ENCODE measurements at places on chromosomes 5 and 9. TPM values are rescaled to one million over a fixed set of nuclear protein-coding genes. Genes with fewer than 3 reads are reported as not detected.

GRCh38 chr9:76161106-76161505 lies 233.1 kb downstream of the RFK start:
- H3K36me3 ChIP-seq: peaks cover 20% of the 10 kb centered on the region
- H3K27ac ChIP-seq: peak overlapping the region; percentile 64
- peaks cover 29% of the 10 kb centered on the region for H3K4me1 ChIP-seq

- no peaks in the 10 kb centered on the region for H3K4me1 ChIP-seq
- no peaks in the 10 kb centered on the region for H3K27me3 ChIP-seq
- H3K27ac ChIP-seq: no peak overlapping the region
- no peaks in the 10 kb centered on the region for H3K36me3 ChIP-seq
These were observed 13.5 kb upstream of the MCCC2 start for GRCh38 chr5:71573591-71573990.

- H3K27me3 ChIP-seq: no peaks in the 10 kb centered on the region
- H3K27ac ChIP-seq: no peak overlapping the region
- no peaks in the 10 kb centered on the region for H3K4me1 ChIP-seq
- H3K4me3 ChIP-seq: no peak overlapping the region
- H3K36me3 ChIP-seq: no peaks in the 10 kb centered on the region
These were observed 230.8 kb upstream of the NR4A3 start for GRCh38 chr9:99590840-99591239.

- H3K36me3 ChIP-seq: no peaks in the 10 kb centered on the region
- no peak overlapping the region for H3K27ac ChIP-seq
- no peak overlapping the region for H3K4me3 ChIP-seq
- no peak for DNase-seq
These were observed 43.9 kb downstream of the CYFIP2 start for GRCh38 chr5:157309796-157310195.

DNA sequence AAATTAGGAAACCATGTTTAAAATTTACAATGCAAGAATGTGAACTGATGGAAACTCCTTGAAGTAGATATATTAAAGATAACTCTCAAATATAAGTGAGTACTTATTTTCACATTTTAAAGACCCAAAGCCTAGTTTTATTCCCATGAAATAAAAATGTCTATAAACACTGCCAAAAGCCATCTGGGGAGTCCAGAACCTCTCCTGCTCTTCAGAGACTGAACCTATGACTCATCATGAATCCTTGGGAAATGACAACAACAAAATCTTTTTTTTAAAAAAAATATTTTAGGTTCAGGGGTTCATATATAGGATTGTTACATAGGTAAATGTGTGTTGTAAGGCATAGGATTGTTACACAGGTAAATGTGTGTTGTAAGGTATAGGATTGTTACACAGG lies 33.8 kb upstream of the FYB1 start:
- H3K4me1 ChIP-seq: no peaks in the 10 kb centered on the region
- no peak overlapping the region for H3K27ac ChIP-seq
- no peak overlapping the region for H3K4me3 ChIP-seq
- no peaks in the 10 kb centered on the region for H3K36me3 ChIP-seq

- H3K27ac ChIP-seq: no peak overlapping the region
- no peaks in the 10 kb centered on the region for H3K4me1 ChIP-seq
- H3K4me3 ChIP-seq: no peak overlapping the region
- no peaks in the 10 kb centered on the region for H3K27me3 ChIP-seq
- peaks cover 8% of the 10 kb centered on the region for H3K36me3 ChIP-seq
These were observed 143.8 kb upstream of the DHFR start for GRCh38 chr5:80798633-80799032.

DNA sequence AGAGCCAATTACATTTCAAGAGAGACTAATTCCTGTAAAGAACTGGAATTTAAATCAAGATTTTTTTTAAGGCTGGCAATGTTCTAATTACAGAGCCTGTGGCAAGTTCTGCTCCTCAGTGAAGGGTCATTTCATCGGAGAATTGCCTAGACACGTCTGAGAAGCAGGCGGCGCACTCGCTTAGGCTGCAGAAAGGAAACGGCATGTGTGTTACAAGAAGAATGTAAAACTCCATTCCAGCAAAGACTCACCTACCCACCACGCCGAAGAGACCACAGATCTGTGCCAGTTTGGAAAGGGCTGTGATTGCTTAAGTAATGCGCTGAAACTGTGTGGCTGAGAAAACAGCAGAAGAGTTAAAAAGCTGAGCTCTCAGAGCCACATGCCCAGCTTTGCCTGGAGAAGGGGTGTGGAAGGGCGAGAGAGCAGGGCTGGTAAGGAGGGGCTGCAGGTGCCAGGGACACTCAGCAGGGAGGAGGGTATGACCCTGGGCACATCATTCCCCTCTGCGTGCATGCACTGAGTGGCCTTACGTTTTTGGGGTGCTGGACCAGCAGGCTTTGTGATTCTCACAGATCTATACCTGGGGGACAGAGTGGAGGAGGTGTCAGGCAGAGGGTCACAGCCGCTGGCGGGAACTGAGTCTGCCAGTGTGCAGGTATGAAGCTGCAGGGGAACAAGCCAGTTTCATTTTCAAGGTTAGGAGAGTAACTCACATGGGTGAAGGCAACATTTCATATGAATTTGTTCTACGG lies 17.8 kb upstream of the SLC25A51 start:
- no peak overlapping the region for H3K27ac ChIP-seq
- H3K4me3 ChIP-seq: no peak overlapping the region
- H3K4me1 ChIP-seq: peaks cover 11% of the 10 kb centered on the region
- DNase-seq: no peak
- H3K36me3 ChIP-seq: no peaks in the 10 kb centered on the region

GRCh38 chr5:176530393-176530982 lies 6.7 kb downstream of the RNF44 start:
- no peak overlapping the region for H3K4me3 ChIP-seq
- no peak overlapping the region for H3K27ac ChIP-seq
- DNase-seq: no peak

DNA sequence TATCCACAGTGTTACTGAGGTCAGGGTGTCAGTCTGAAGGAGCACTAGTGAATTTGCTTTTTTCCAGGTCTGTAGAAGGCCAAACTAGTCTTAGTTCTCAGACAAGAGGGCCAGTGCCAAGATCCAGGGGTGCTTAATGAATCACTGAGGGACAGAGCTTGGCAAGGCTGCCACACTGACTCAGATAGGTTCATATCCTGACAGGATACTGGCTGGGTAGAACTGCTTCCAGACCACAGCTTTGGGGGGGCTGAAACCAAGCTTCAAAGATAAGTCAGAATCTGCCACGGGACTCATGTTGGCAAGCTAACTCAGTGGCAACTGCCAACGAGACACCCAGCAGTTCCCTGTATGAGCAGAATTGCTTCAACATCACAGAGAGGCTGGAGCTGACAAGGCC lies 1125.4 kb downstream of the EFNA5 start:
- no peaks in the 10 kb centered on the region for H3K36me3 ChIP-seq
- no peak overlapping the region for H3K4me3 ChIP-seq
- H3K27ac ChIP-seq: no peak overlapping the region
- DNase-seq: no peak
- no peaks in the 10 kb centered on the region for H3K27me3 ChIP-seq
- no peaks in the 10 kb centered on the region for H3K4me1 ChIP-seq

DNA sequence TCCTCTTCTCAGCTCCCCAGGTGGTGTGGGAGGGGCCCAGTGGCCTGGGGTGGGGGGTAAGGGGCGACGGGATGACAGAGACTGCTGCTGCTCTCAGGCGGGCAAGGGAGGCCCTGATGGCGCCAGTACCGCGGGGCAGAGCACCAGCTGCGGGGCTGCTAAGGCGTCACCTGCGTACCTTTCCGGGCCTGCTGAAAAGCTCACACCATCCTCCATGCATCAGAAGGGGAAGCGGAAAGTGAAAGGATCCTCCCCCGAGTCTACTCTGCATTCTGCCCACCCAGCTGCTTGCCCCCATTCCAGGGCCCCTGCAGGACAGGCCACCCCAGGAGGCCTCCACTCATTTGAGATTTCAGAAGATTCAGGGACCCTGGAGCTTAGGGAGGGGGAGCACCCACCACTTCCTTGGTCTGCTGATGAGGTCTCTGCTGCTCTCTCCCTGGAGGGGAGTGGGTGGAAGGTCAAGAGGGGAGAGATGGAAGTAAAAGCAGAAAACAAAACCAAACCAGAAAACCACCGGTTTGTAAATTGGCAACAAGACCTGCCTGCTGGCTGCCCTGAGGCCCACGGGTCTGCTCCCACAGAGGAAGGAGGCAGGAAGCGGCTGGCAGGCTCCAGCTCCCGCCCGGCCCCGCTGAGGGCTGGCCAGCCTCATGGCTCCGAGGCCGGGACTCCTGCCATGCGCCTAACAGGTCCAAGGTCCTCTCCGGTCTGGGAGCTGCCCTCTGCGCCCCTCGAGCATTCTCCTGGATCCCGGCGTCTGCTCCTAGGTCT lies 33.6 kb downstream of the PRRT1B start:
- no peaks in the 10 kb centered on the region for H3K4me1 ChIP-seq
- peaks cover 64% of the 10 kb centered on the region for H3K36me3 ChIP-seq
- no peak overlapping the region for H3K4me3 ChIP-seq
- no peaks in the 10 kb centered on the region for H3K27me3 ChIP-seq
- DNase-seq: no peak

- no peak overlapping the region for H3K27ac ChIP-seq
- H3K4me1 ChIP-seq: no peaks in the 10 kb centered on the region
- H3K4me3 ChIP-seq: no peak overlapping the region
- no peaks in the 10 kb centered on the region for H3K27me3 ChIP-seq
- DNase-seq: no peak
These were observed 265.4 kb downstream of the SPOCK1 start for GRCh38 chr5:137233726-137234125.

- H3K4me3 ChIP-seq: no peak overlapping the region
- H3K27ac ChIP-seq: peak overlapping the region; percentile 36
- no peaks in the 10 kb centered on the region for H3K27me3 ChIP-seq
- DNase-seq: no peak
These were observed 74.6 kb downstream of the LMNB1 start for GRCh38 chr5:126851501-126852011.

- no peak overlapping the region for H3K27ac ChIP-seq
- H3K27me3 ChIP-seq: no peaks in the 10 kb centered on the region
- H3K4me3 ChIP-seq: no peak overlapping the region
- peaks cover 21% of the 10 kb centered on the region for H3K4me1 ChIP-seq
- no peak for DNase-seq
- no peaks in the 10 kb centered on the region for H3K36me3 ChIP-seq
These were observed 1.5 kb upstream of the MYOZ3 start for GRCh38 chr5:150659360-150660107.

GRCh38 chr5:143119291-143119769 lies 284.2 kb downstream of the NR3C1 start:
- H3K36me3 ChIP-seq: no peaks in the 10 kb centered on the region
- no peak overlapping the region for H3K4me3 ChIP-seq
- DNase-seq: no peak
- H3K27me3 ChIP-seq: no peaks in the 10 kb centered on the region

DNA sequence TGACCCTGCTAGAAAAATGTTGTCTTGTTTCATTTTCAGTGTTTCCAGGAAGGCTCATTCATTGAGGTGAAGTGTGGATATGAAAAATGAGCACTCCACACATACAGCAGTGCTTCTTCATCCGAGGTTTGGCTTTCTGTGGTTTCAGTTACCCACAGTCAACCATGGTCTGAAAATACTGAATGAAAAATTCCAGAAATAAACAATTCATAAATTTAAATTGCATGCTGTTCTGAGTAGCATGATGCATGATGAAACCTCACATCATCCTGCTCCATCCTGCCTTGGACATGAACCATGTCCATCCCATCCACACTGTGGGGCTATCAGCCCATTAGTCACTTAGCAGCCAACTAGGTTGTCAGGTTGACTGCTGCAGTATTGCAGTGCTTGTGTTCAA lies 10.4 kb upstream of the SLC45A2 start:
- DNase-seq: no peak
- H3K27me3 ChIP-seq: no peaks in the 10 kb centered on the region
- no peaks in the 10 kb centered on the region for H3K4me1 ChIP-seq

GRCh38 chr5:72478684-72479083 lies 28.5 kb downstream of the ZNF366 start:
- no peaks in the 10 kb centered on the region for H3K27me3 ChIP-seq
- H3K4me3 ChIP-seq: no peak overlapping the region

DNA sequence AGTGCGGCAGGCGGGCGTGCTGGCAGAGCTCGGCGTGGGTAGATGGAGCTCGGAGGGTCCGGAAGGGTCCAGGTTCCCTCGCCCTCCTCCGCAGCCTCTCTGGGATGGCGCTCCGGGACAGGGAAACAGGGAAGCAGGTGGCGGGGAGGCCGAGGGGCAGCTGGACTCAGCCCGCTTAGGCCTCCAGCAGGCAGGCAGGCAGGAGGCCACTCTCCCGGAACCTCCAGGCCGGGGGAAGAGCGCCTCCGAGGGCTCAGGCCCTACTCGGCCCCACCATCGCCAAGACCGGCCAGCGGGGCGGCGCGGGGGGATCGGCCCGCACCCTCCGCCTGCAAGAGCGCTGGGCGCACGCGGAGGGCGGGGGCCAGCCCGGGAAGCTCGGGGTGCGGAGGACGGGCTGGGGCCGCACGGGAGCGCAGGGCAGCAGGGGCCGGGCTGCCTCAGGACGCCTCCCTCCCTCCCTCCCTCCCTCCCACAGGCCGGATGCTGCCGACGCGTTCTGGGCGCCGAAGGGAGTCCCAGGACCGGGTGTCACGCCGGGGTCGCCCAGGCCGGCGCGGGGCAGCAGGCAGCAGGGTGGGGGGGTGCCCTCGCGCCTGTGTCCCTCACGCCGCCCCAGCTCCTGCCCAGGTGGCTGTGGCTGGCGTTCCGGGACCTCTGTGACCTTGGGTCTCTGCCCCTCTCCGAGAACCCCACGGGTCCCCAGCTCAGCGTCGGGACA lies 977 bp downstream of the MGAT4B start:
- peak overlapping the region; percentile 98 for H3K27ac ChIP-seq
- peak; percentile 95 for DNase-seq
- H3K27me3 ChIP-seq: no peaks in the 10 kb centered on the region
- H3K4me3 ChIP-seq: peak overlapping the region; percentile 97
- peaks cover 8% of the 10 kb centered on the region for H3K36me3 ChIP-seq
- H3K4me1 ChIP-seq: peaks cover 56% of the 10 kb centered on the region

The PCDHB3 gene
- 2.0 TPM for total RNA-seq

The BTNL8 gene
- not detected for total RNA-seq

The SPOCK1 gene
- total RNA-seq: 70.7 TPM

The SHISAL2B gene
- total RNA-seq: not detected

The CBY3 gene
- not detected for total RNA-seq

The ACOT12 gene
- not detected for total RNA-seq

The IFNB1 gene
- not detected for total RNA-seq

The FIBCD1 gene
- total RNA-seq: not detected

The SNAPC4 gene
- total RNA-seq: 3.2 TPM

The SLC4A9 gene
- 0.25 TPM for total RNA-seq

The HAVCR2 gene
- total RNA-seq: 4.4 TPM

The BAG1 gene
- 127 TPM for total RNA-seq

The SLIT3 gene
- 52.8 TPM for total RNA-seq

The CYLC2 gene
- total RNA-seq: not detected

The FCN1 gene
- total RNA-seq: 1.7 TPM

The PLPP7 gene
- total RNA-seq: 11.8 TPM

The LIFR gene
- total RNA-seq: 63.3 TPM

The ADAMTS16 gene
- 0.49 TPM for total RNA-seq

The RMRP gene
- total RNA-seq: 8,462 TPM

The FREM1 gene
- total RNA-seq: 2.7 TPM
